ENCODE measurements at places on chromosomes 2 and 18.

DNA sequence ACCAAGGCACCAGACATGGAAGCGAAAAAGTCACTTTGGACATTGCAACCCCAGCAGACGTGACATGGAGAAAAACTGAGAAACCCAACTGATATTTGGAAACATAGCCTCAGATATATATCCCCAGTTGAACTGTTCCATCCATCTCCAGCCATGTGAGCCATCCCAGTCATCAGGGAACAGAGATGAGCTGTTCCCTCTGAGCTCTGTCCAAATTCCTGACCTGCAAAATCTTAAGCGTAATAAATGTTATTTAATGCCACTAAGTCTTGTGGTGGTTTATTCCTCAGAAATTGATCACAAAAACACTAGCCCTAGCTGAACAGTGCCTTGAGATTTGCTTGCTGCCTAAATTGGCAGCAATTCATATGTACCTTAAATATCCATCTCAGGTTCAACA is 182.8 kb downstream of the NRP2 start:
- DNase-seq: no peak

DNA sequence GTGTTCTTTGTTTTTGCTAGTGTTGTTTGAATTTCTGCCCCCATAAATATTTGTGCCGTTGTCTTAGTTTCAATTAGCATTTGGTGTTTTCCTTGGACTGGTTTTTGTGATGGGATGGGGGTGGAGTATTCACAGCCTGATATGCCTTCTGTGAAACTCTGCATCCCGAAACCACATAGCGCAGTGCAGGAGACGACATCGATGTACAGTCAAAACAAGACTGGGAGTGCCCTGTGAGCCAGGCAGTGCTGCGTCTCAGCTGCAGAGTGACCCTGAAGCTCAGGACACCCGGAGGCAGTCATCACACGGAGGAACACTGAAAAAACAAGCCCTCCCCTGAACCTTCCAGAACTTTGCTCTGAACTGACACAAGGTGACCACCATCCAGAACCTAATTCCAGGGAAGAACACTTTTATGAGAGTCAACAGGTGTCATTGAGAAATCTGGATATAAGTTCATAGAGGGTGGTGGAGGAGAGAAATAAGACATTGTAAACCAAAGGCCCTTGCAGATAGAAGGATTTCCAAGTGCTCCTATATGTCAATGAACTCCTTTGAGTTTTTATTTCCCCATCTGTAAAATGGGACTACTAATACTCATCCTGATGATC is 61.2 kb upstream of the CABLES1 start:
- no peak for DNase-seq

- no peak for DNase-seq
Observed at GRCh38 chr18:14086458-14087231, 45.6 kb downstream of the ZNF519 start.

DNA sequence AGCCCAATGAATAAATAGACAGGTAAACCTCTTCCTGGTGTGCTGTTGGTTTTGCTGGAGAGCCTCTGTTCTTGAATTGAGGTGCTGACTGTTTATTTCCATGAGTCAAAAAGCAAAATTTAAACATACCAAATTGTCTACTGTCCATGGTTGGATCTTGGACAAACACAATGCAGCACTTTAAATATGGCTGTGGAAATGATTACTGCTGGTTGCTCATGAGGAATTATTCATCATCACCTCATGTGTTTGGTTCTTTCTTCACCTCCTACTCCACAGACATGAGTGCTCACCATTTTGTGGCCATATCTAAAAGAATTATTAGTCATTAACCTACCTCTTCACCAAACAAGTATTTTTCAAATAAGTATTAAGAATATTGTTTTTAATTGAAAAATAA is 85.3 kb upstream of the GALNT5 start:
- DNase-seq: no peak

GRCh38 chr2:231708773-231709635 is 679 bp downstream of the PTMA start:
- peak; percentile 66 for DNase-seq

- DNase-seq: peak; percentile 79
Observed at GRCh38 chr2:171523088-171524017, 1.1 kb downstream of the CYBRD1 start.

DNA sequence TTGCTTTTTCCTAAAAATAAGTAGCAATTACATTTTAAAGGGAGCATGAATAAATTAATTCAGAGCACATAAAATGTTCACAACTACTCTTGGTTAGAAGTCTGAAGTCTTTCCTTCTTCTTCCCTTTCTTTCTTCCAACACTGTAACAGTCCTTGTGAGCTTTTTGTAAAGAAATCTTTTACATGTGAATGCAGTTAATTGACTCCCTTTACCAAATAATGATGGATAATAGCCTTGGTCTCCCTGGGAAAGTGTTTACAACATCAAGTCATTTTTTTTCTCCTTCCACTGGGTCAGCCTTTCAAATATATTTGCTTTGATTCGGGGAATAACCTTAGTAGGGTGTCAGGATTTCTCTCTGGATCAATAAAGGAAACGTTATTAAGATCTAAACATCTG is 39.1 kb downstream of the CALCRL start:
- DNase-seq: no peak

GRCh38 chr2:17475286-17475685 is 43.0 kb downstream of the RAD51AP2 start:
- DNase-seq: no peak

- DNase-seq: no peak
Observed at GRCh38 chr2:235267251-235267650, 226.6 kb upstream of the AGAP1 start.

DNA sequence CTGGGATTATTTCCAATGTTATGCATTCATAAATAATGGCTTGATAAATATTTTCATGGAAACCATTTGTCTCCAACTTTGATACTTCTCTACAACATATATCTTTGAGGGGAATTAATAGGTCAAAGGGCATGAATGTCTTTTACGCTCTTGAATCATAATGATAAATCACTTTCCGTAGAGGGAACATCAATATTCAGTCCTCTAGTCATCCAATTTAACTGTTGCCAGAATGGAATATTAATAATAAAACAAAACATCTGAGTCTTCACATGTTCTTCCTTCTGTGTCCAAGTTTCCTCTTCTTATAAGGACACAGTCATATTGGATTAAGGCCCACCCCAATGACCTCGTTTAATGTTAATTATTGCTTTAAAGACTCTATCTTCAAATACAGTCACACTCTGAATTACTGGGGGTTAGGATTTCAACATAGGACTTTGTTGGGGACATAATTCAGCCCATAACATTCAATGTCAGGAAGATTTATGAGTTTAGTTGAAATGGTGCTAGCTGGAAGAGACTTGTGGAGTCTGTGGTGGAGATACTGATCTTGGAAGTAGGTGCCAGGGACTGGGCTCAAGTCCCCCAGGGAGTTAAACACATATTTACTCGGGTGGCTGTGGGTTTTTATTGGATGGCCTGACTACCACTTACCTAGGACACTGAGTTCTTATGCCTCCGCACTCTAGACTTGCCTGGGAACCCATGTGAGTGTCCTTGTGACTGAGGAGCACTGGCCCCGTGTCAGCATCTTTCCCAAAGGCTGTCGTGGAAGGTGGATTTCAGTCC is 85.0 kb upstream of the SEC11C start:
- DNase-seq: no peak

GRCh38 chr2:50455351-50455939 is 576.5 kb downstream of the NRXN1 start:
- DNase-seq: no peak

- no peak for DNase-seq
Observed at GRCh38 chr2:40105593-40105992, 326.5 kb upstream of the THUMPD2 start.

GRCh38 chr2:96984300-96984699 is 2.1 kb downstream of the FAM178B start:
- no peak for DNase-seq

DNA sequence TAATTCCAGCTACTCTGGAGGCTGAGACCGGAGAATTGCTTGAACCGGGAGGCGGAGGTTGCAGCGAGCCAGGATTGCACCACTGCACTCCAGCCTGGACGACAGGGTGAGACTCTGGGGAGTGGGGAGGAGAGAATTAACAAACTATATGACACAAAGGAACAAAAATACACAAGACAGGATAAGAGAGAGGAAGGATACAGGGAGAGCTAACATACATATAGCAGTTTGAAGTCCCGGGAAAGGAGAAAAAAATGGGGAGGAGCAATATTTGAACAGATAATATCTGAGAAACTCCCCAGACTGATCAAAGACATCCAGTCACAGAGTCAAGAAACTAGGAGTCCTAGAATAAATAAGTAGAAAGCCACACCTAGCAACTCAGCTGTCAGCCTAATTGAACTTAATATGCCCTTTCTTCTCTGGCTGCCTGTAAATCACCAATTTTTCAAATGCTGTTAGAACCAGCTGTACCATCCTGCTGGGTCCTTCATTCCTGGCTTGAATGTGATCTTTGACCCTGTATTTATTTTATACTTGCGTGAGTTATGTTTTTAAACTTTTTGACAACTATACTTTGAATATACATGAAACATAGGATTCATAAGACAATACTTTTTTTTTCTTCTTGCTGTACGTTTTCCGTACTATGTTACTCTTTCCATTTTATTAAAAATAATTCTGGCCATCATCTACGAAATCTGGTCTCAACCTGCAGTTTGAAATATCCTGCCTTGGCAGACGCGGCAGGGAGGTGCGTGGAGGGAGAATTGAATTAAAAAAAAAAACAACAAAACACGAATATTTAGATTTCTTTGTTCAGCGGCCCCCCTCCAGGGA is 876 bp upstream of the CYP27A1 start:
- DNase-seq: no peak

DNA sequence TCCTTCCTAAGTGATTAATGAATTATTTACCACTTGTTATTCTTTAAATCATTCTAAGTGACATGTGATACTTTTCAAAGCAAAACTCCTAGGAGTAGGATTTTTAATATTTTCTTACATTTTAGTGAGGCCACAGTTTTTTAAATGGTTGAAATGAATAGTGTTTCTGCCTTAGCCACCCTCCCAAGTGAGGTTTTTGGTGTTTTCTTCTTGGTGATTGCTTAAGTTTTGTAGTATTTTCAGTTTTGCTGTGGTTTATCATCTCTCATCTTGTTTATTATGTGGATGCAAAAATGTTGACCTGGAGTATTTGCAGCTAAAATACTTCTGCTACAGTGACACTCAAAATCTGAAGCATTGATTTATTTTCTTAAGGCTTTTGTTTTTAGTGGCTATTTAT is 9.8 kb downstream of the AFTPH start:
- no peak for DNase-seq

GRCh38 chr2:157920736-157921135 is 44.6 kb upstream of the ACVR1 start:
- no peak for DNase-seq

- no peak for DNase-seq
Observed at GRCh38 chr2:128599700-128600099, 281.0 kb upstream of the HS6ST1 start.

DNA sequence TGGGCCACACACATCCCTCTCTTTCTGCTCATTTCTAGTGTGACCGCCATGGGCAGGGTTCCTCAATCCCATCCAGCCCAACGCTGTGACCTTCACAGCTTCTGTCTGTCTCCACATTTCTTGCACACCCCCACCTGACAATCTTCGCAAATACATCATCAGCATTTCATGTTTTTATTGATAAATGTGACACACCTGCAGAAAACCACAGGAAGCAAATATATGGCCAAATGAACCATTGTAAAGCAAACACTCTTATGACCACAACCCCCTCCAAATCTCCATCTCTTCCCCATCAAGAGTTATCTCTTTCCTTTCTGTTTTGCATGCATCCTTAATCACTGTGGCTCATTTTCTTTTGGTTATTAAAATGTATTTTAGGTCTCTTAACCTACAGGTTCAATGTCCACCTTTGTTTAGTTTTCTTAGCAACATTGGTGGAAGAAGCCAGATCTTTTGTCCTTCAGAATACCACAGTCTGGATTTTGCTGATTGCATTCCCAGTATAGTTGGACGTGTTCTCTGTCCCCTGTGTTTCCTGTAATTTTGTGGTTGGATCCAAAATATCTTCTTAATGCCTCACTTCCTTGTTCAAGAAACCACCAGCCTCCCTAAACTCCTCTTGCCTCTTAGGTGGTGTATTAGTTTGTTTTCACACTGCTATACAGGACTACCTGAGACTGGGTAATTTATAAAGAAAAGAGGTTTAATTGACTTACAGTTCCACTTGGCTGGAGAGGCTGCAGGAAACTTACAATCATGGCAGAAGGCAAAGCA is 9.8 kb upstream of the NCK2 start:
- DNase-seq: no peak

GRCh38 chr18:3088449-3088848 is 75.5 kb upstream of the LPIN2 start:
- no peak for DNase-seq

- no peak for DNase-seq
Observed at GRCh38 chr18:63869374-63869773, 18.1 kb upstream of the SERPINB2 start.

DNA sequence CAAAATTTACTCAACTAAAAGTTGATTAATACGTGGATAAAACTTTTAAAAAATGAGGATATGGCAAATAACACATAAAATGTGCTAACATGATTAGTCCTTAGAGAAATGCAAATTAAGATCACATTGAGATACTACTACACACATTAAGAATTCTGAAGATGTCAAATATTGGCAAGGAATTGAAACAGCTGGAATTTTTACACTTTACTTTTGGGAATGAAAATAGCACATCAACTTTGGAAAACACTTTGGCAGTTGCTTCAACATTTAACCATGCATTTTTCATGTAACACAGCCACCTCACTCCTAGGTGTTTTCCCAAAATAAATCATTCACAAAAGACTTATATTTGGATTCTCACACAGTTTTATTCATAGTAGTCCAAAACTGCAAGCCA is 687.9 kb upstream of the SETBP1 start:
- no peak for DNase-seq

DNA sequence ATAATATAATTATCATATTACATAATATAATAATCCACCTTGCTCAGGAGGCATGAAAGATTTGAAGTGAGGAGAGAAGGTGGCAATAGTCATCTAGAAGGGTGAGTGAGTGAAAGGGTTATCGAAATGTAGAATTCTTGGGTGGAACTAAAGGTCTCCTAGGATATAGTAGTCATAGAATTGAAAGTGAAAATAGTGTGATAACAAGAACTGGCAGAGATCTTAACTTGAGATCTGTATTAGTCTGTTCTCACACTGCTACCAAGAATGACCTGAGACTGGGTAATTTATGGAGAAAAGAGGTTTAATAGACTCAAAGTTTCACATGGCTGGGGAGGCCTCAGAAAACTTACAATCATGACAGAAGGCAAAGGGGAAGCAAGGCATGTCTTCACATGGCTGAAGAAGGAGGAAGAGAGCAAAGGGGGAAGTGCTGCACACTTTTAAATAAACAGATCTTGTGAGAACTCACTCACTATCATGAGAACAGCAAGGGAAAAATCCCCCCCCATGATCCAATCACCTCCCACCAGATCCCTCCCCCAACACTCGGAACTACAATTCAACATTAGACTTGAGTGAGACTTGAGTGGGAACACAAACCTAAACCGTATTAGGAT is 351.5 kb downstream of the NR4A2 start:
- DNase-seq: no peak

GRCh38 chr2:176002688-176003210 is 682 bp upstream of the LNPK start:
- DNase-seq: peak; percentile 22
